ENCODE measurements at places on chromosomes 2 and 18.
A peak's percentile ranks its signal among the peaks of the same experiment; 100 is the strongest.

GRCh38 chr2:241161646-241162281, 11.5 kb downstream of the PPP1R7 start:
- peak; percentile 23 for DNase-seq

GRCh38 chr2:37683241-37683640, 11.8 kb upstream of the CDC42EP3 start:
- no peak for DNase-seq

GRCh38 chr2:22037274-22037673, 913.5 kb downstream of the TDRD15 start:
- no peak for DNase-seq

DNA sequence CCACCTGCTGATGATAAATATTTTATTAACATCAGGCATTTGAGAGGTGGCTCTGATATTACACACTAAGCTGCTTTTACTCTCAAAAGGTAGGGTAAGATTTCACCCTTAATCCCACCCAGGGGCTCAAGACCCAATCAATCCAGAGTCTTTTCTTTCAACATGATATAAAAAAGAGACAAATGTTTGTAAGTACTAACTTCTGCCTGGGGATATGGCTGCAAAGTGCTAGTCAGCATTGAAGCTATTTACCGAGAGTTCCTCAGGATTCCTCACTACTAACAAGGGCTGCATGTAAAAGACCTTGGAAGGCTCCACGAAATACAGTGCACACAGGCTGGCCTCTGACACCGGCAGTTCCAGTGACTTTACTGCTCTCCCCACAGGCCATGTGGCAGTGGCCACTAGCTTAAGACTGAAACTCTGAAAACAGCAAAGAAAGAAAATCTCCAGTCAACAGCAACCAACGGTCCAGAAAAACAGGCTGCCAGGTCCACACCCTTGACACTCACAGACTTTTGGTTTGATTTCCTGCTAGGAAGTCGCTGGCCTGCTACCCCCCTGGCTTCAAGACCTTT, 11.2 kb downstream of the MREG start:
- DNase-seq = no peak

GRCh38 chr18:45621061-45621511, 5.8 kb downstream of the SLC14A2 start:
- DNase-seq = peak; percentile 46

DNA sequence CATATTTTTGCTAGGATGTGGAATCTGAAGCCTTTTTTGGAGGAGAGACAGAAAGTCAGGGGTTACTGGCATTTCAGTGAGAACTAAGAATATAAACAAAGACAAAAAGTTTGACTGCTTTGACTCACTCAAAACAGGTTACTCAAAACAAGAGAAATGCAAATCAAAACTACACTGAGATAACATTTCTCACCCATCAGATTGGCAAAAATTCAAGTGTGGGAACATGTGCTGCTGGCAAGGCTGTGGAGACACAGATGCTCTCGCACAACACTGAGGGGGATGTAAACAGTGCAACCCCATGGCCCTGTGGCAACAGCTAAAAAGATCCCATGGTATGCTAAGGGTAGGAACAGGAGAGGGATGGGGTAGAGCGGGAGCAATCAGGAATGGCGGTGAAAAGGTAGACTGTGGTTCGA, 86.6 kb downstream of the DTNB start:
- peak; percentile 79 for DNase-seq

DNA sequence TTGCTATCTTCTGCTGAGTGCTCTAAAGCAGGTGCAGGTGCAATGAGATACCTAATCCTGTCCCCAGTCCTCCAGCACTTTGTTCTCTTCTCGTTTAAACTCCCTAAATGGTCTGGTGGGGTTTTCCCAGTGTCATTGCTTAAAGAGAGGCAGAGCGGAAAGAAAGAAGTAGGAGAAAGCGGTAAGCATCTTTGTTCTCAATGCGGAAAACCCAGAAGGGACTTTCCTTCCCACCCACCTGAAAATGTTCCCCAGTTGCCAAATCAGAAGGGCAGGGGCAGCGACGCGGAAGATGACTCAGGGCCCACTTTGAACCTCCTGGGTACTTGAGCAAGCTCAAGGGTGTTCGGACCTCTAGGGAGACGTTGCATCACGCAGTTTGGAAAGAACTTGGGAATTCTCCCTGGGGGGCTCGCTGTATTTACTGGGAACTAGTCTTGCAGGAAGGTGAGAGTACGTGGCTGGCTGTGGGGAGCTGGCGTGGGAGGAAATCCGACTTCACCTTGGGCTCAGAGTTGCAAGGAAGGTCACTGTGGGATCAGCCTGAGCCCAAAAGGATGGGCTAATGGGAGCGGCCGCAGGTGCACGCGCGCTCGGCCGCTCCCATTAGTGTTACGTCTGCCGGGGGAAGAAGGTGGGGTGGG, 589 bp upstream of the SGPP2 start:
- DNase-seq = peak; percentile 63

DNA sequence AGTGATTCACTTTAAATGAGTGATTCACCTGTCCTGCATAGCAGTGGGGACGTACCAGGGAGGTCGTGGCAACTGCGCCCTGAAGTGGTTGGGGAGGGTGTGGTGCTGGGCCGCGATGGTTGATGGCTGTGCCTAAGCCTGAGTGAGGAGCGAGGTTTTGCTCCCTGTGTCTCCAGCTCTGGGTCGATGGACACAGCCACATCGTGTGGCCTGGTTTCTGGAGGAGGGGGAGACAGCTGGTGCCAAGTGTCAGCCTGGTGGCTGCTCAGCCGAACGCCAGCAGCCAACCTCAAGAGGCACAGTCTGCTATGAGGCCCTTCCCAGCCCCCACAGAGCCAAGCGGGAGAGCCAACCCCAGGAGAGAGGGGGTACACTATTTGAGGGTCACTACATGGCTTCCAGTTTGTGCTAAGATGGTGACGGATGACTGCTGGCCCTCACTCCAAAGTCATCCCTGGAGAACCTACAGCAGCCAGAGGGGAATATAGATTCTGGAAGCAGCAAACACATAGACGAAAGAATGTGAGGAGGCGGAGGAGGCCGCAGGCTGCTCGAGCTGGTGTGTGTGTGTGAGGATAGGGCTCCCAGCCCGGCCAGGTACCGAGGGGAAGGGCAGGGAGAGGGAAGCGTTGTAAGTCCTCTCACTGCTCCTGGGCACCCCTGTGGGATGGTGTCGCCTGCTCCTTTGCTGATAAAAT, 58.6 kb upstream of the OTOF start:
- no peak for DNase-seq

DNA sequence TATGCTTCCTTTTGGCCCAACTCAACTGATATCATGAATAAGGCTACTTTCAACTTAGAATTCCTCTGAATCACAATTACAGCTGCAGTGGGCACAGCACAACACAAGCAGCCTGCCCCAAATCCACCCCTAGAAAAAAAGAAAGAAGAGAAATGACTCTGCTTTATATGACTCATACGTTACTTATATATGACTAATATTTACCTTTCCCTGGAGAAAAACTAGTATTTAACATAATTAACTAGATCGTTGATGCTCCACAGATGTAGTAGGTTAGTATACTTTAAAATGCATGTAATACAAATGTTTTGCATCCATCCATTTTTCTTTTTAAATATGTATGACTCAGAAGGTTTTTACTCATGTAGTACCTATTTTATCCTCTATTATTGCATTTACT, 133.3 kb upstream of the UNC80 start:
- DNase-seq = no peak

- no peak for DNase-seq
These were observed 53.1 kb downstream of the OLA1 start for GRCh38 chr2:174195253-174195652.

DNA sequence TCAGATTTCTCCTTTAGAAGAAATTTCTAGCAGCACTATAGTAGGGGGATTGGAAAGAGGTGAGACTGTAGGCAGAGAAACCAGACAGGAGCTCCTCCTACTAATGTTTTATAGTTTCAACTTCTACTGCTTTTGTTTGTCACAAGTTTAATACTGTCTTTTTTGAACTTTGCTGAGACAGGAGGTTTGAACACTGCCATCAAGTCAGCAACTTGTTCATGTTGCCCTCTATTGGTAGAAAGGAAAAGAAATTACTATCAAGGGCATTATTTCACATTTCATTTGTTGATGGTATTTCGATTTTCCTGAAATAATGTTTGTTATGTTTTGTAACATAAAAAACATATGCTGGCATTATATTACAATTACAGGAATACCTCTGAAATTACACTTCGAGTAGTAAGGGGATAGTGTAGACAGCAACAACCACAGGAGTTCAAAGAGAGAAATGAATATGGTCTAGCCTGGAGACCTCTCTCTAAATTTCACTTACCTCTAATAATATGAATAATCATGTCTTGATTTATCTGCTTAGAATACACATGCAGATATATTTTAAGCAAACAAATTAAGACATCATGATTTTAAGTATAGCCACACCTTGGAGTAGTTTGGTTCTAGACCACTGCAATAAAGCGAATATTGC, 12.4 kb upstream of the CCDC88A start:
- DNase-seq = peak; percentile 31

- peak; percentile 83 for DNase-seq
These were observed 166.4 kb upstream of the PXDN start for GRCh38 chr2:1910592-1911246.

- no peak for DNase-seq
These were observed 164.3 kb upstream of the APCDD1 start for GRCh38 chr18:10289951-10290637.

DNA sequence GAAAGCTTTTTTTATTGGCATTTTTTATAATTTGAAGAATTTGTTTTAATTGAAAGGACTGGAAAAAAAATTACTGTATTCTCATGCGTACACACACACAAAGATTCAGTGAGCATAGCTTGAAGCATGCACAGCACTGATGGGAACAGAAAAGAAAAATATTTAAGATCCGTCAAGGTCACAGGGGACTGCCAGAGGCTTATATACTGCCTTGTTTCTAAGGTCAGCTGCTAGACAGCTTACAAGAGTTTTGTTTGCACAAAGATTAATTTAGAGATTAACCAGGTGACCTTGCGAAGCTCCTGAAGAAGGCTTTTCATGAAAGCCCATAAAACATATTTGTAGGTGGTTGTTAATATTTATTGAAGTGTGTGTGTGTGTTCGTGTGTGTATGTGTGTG, 396.3 kb downstream of the TRIB2 start:
- no peak for DNase-seq

- DNase-seq = no peak
These were observed 249.3 kb upstream of the SYT4 start for GRCh38 chr18:43526426-43527145.

DNA sequence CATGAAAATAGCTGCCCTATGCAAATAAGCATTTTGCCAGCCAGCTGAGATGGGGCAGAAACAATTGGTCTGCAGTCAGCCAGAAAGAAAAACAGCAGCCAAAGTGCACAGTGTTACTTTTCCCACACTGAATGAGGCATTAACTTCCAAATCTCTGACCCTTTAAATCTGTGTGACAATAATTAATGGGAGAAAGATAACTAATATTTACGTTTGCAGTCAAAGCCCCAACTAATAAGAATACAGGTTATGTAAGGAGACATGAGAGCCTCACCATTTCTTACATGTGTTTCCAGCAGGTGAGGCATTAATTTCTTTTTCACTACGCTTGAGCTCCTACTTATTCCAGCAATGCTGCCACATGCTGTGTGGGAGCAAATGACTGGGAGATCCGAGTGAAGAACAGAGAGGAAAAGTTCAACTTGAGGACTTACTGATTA, 339.0 kb downstream of the SATB2 start:
- DNase-seq = no peak

- DNase-seq = no peak
These were observed 30.2 kb downstream of the NRP2 start for GRCh38 chr2:205712508-205712907.

DNA sequence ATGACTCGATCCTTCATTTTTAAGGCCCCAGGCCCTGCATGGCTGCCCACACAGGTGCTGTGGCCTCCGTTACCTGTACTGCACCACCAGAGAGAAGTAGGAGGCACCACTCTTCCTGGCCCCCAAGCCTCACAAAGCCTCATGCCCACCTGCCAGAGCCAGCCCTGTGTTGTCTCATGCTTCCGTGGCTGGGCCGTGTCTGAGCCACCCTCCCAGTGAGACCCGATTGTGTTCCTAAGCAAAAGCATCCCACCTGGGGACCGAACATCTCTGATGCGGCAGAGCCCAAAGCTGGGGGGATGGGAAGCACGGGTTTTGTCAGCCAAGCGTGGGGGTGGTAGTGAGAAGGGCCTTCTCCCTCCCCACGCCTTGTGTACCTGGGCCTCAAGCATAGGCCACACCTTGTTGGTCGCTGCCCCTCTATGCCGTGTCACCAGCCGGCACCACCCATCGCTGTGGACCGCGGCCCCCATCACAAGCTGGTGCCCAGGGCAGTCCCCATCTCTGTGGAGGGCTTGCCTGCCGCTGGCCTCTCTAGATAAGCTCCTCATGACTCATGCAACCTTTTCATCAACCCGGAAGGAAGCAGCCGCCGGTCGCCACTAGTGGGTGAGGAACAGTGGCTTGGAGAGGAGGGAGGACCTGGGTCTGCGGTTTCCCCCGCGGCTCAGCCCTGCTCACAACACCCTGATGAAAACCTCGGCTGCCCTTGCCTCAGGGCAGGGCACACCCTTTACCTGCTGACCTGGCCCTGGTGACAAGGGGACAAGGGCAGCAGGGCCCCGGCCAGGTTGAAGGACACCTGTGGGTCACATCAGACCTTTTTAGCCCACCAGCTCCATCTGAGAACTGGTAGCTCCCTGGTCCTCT, 2.7 kb upstream of the RNPEPL1 start:
- DNase-seq = no peak

DNA sequence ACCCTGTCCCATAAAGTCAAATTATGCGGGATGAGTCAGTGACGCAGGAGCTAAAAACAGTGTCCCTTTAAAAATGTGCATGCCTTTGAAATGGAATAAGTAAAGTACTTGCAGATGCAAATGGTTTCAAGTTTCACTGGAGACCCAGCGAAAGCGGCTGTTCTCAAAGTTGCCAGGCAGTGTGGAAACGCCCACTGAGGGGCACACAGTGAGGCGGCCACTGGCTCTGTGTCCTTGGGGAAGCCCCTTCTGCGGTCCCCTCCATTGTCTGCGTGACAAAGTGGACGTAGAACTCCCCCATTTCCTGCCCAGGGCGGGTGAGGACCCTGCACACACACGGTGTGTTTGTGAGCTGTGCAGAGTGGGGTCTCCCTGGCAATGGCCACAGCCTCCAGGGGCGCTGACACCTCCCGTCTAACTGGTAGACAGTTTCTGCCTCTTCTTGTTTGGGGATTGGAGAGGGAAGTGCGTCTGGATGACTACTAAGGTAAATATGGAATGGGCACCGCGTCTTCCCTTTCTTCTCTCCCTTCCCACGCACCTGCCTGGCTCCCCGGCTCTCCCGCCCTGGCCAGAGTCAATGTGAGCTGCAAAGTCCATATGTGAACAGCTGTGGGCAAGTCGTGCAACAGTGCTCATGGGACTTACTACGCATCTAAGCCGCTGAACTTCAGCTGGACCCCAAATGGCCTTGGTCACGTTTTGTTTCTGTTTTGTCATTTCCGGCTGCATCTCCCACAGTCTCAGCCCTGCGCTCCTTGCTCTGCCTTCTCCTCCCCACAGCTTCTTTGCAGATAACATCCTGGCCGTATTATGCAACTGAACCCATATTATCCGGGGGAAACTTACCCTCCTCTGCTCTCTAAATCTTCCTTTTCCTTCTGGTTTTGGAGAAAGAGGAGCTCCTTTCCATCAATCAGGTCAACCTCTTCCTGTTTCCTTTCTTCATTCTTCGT, 33.7 kb upstream of the ZNF516 start:
- no peak for DNase-seq

- DNase-seq = no peak
These were observed 31.1 kb downstream of the SLC40A1 start for GRCh38 chr2:189549449-189549832.
